ENCODE measurements at places on chromosomes 2 and 18.

- no peak for DNase-seq
Measured at GRCh38 chr2:234702731-234703225, 205.9 kb upstream of the ARL4C start.

GRCh38 chr2:66236816-66237802 is 197.8 kb upstream of the MEIS1 start:
- DNase-seq = no peak

DNA sequence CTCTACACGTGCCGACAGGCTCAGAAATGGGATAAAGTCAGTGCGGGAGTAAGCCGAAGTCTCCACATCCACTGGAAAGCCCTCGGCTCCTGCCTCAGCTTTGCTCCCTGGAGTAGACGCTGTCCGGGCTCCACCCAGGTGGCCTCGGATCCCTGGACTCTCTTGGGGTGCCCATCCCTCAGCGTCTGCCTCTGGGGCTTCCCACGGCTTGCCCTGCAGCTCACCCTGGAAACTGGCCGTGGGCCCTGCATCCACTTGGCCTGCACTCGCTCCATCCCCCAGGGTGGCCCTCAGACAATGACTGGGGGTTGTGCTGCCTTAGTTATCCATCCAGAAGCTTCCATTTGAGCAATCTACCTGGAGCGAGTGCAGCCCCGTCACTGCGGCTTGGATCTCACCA is 36.2 kb upstream of the TAF1B start:
- DNase-seq = no peak

DNA sequence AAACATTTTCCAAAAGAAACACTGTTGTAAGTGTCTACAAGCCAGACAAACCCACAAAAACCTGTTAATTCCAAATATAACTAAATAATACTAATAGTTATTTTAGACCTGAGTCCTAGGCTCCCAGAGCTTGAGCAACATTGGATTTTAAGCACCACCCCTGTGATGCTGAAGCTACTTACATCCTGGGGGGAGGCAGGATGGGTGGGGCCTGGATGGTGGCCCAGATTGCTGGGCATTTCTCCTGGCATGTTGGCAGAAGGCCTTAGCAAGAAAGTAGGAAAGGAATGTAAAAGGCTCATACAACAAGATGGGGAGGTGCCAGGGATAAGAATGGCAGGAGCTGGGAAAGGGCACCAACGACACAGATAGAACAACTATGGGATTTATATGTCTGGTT is 50.7 kb upstream of the OTX1 start:
- DNase-seq = no peak

- DNase-seq = no peak
Measured at GRCh38 chr2:174376967-174377366, 18.6 kb upstream of the SCRN3 start.

- no peak for DNase-seq
Measured at GRCh38 chr2:118672571-118673158, 174.8 kb downstream of the EN1 start.

GRCh38 chr2:62738981-62739936 is 33.7 kb downstream of the EHBP1 start:
- DNase-seq = no peak

GRCh38 chr2:152813351-152813750 is 94.9 kb downstream of the ARL6IP6 start:
- DNase-seq = no peak

DNA sequence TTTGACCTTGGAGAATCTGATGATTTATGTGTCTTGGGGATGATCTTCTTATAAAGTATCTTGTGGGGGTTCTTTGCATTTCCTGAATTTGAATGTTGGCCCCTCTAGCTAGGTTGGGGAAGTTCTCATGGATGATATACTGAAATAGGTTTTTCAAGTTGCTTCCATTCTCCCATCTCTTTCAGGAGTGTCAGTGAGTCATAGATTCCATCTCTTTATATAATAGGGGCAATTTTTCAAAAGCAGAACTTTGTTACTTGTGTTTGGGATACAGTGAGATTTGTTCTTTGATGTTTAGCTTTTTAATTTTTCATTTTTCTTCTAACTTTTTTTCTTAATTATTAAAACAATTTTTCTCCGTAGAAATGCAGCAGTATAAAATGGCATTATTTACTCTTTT is 19.4 kb downstream of the TMEM87B start:
- DNase-seq = no peak

DNA sequence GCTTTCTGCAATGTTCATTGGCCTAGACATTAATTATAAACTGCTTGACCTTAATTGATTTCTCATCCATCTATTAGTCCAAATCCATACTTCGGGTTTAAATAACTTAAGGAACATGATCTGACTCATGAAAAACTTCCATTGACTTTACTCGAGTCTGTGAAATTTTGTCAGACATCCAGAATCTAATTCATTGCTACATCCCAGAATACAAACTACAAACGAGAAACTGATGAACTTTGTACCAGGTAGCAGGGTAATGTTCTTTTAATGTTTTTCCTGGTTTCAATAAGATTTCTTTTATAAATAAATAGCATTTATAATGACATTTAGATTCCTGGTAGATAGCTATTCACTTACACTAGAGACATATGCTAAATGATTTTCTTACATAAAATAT is 36.0 kb upstream of the IKZF2 start:
- DNase-seq = no peak

DNA sequence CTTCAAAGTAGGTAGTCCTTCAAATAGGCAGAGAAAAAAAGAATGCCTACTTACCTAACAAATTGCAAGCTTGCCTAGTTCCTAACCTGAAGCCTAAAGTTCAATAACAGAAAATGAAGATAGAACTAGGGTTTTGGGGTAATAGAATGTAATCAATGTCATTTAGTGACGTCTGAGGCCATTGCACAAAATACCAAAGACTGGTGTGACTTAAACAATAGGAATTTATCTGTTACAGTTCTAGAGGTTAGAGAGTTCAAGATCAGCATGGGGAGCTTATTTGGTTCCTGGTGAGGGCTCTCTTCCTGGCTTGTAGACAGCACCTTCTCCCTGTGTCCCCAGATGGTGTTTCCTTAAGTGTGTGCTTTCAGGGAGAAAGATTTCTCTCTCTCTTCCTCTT is 4.7 kb upstream of the NPC1 start:
- no peak for DNase-seq

DNA sequence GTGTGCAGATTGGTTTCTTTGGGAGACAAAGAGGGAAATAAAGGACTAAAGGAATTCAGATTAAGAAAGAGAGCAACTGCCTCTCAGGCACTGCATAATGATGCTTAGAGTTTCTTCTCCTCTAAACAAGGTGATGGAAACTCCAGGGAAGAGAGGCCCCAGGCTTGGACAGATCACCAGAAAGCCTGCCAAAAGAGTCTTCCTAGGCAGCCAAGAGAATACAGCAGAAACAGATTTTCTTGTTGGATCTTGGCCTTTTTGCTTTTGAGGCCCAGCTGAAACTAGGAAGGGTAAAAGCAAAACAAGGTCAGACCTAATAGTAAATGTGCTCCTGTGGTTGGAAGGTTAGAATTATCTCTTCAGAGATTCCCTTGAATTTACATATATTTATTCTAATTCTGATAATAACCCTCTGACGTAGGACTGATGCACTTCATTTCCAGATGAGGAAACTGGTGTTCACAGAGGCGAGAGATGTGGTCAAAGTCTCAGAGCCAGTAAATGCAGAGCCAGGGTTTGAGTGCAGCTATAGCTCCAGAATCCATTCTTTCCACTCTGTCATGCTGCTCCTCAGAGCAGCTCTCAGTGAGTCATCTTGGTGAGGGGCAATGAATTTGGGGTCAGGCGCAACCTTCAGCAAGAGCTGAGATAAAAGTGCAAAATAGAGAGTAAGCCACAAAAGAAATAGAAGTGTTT is 142.3 kb upstream of the FBXO11 start:
- DNase-seq = no peak

DNA sequence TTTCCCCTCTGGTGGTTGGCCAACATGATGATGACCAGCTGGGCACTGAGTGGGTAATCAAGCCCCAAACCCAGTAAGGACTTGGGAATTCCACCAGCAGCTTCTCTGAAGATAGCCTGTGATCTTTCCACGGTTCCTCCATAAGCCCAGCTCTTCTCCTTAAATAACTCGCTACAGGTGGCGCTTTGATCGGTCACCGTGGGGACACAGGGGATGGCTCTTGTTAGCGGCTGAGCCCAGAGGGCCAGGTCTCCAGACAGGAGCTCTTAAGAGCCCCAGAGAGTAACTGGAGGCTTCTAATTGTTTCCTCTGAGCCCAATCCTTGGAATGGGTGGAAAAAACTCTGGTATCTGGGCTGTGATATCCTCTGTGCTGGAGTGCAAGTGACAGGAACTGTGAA is 13.6 kb upstream of the INHBB start:
- no peak for DNase-seq

GRCh38 chr2:189265696-189266320 is 86.2 kb upstream of the COL5A2 start:
- no peak for DNase-seq

- DNase-seq = no peak
Measured at GRCh38 chr2:159968279-159968900, 94.0 kb downstream of the PLA2R1 start.

GRCh38 chr2:237692601-237693290 is 65.4 kb downstream of the LRRFIP1 start:
- no peak for DNase-seq

- no peak for DNase-seq
Measured at GRCh38 chr18:27627927-27628326, 442.8 kb upstream of the CHST9 start.

DNA sequence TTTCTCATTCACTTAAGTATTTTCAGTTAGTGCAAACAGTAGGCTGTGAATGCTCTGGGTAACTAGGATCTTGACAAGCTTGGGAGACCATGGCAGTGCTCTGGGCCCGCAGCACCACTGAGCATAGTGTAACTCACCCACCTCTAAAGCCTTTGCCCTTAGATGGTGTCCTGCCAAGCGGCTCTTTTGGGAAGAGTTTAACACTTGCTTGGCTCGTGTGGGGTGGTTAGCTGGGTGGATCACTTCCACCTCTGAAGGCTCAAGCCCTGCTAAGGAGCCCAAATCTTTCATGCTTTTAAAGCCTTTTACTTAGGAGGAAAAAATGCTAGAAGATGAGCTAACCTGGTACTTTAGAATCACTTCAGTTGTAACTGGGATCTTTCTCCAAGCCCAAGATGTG is 33.9 kb downstream of the PTPN18 start:
- no peak for DNase-seq

Data from GM18507 (cell line).